ENCODE measurements at places on chromosomes 7 and 10.
A peak's percentile ranks its signal among the peaks of the same experiment; 100 is the strongest.

GRCh38 chr7:50262446-50262845 lies 42.1 kb upstream of the IKZF1 start:
- no peak for DNase-seq

- DNase-seq = no peak
Observed at GRCh38 chr7:131039836-131040235, 287.8 kb upstream of the MKLN1 start.

DNA sequence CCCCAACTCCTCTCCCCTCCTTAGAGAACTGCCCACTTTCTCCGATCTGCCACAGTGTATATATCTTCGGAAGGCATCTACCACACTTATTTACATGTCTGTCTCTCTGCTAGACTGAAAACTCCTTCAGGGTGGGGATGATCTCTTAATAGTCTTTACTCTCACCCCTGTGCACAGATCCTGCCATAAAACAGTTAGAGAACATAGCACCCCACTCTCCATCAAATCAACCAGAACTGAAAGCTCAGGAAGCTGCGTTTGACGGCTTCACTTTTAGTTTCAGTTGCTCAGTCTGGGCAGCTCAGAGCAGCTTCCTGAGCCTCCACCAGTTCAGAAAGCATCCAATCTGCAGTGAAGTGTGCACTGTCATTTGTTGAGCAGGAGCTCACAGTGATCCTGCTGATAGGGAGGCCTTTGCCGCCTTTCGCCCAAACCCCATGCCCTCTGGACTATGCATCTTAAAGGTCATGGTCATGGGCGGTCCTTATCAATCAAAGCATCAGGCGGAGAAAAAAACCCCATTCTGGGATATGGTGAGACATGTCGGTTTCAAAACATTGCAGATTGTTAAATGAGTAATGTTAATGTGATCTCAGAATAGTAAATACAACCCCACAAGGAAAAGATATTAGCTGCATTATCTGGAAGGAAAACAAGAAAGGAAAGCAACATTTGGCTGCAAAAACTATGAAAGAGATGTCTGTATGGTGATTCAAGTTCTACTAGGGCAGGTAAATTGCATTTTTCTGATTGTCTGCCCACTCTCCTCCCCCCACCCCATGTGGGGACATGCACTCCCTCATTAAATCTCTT lies 167.1 kb upstream of the ADO start:
- DNase-seq = no peak

DNA sequence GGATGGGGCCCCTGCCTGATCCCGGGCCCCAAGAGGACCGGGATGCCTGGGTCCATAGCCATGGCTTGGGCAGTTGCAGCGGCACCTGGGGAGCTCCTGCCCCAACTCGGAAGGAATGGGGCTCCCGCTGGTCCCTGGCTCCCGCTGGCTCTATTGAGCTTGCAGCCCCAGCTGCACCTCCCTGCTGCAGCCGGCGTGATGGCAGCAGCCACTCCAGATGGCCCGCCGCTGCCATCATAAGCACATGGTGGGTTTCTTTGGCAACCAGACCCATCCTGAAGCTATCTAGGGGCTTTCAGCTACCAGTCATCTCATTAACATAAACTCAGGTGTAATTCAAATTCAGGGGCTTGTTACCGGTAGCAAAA lies 11.1 kb upstream of the DNMBP start:
- no peak for DNase-seq

- no peak for DNase-seq
Observed at GRCh38 chr7:30877015-30877769, 34.5 kb upstream of the AQP1 start.

GRCh38 chr10:27446091-27446918 lies 57.8 kb upstream of the RAB18 start:
- peak; percentile 49 for DNase-seq

Data from GM04503 (cell line).